ENCODE measurements at places on chromosomes 6 and 20. TPM values are rescaled to one million over a fixed set of nuclear protein-coding genes. Genes with fewer than 3 reads are reported as not detected.

RSPO3 gene
- 4.1 TPM for total RNA-seq

HCK gene
- total RNA-seq: 6.1 TPM

ZNF318 gene
- 14.7 TPM for total RNA-seq

TCF15 gene
- total RNA-seq: 0.65 TPM

LZTS3 gene
- total RNA-seq: 10.1 TPM

PTK6 gene
- total RNA-seq: 55.1 TPM

SCRT2 gene
- total RNA-seq: not detected

DOK5 gene
- 3.0 TPM for total RNA-seq

SRMS gene
- total RNA-seq: 0.26 TPM

EEF1A2 gene
- 20.2 TPM for total RNA-seq

DDR1 gene
- 234 TPM for total RNA-seq

SPTLC3 gene
- total RNA-seq: 26.4 TPM

SLC17A5 gene
- total RNA-seq: 20.7 TPM

E2F1 gene
- 2.0 TPM for total RNA-seq

CST3 gene
- total RNA-seq: 544 TPM

MDFI gene
- 36.7 TPM for total RNA-seq

FRMD1 gene
- 0.52 TPM for total RNA-seq

SEMG1 gene
- total RNA-seq: not detected

TENT5A gene
- total RNA-seq: 21.6 TPM

LINC00237 gene
- not detected for total RNA-seq

OXT gene
- not detected for total RNA-seq

TRIM31 gene
- total RNA-seq: 0.78 TPM

IMPG1 gene
- total RNA-seq: not detected

TAF11 gene
- 18.4 TPM for total RNA-seq

LY6G6C gene
- total RNA-seq: not detected

AVP gene
- not detected for total RNA-seq

TNNC2 gene
- 0.57 TPM for total RNA-seq

HLA-B gene
- total RNA-seq: 562 TPM

STX11 gene
- total RNA-seq: 5.8 TPM

PPP1R16B gene
- total RNA-seq: 10.4 TPM

GTF2H4 gene
- 30.4 TPM for total RNA-seq

All from ureter (tissue), 1 donor.